ENCODE measurements at places on chromosomes 11 and 22.

GRCh38 chr22:28441720-28442263, 237.8 kb downstream of the TTC28 start:
- DNase-seq: no peak

GRCh38 chr11:57458410-57459163, 1.7 kb upstream of the RTN4RL2 start:
- peak; percentile 47 for DNase-seq

DNA sequence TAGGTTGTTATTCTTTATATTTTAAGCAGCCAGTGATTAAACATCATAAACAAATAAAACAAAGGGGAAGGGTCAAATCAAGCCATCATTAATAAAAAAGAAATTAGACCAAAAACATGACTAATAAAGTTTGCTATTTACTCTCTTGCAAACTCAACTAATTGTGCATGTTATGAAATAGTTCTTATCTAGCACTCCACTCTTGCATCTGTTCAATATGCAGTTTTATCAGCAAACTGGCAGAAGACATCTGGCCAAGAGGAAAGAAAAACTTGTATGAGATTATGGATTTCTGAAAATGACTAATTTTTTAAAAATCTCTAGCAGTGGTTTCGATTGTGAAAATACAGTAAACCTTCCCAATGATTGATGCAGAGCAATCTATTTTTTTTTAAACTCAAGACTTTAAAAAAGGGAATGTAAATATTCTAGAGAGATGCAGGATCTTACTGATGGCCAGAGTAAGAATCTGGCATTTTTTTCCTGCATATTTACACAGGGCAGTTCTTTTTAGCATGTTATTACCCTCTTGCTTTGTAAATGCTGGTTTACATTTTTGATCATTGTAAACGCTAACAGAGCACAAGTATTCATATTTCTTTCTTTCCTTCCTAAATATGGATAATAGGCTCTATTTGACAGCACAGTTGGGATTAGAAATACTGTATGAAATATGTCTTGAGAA, 83.3 kb downstream of the GRIA4 start:
- DNase-seq: no peak

DNA sequence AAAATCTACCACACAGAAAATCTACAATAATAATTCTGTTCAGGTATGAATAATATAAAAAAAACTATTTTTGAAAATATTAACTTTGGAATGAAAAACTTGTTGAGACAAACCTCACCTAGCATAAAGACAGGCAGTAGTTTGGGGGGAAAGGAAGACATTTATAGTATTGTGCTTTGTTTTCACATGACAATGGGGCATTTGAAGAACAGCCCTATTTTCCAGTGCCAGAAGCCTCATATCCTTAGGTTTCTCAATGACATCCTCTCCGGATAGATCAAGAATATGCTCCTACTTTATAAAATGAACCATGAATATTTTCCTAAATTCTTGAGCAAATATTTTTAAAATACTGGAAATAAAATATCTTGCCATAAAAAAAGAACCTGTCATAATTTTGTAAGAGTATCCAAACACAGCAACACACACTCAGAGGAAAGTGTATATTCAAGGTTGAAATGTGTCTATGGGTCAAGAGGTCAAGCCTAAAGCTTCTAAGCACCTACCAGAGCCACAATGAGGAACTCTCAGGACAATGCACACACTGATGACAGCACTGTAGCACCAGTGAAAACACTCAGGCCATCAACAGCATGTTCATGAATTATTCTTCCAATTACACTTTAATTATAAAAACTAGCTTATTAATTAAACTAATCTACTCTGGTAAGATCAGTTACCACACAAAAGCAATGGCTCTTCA, 68.7 kb downstream of the MRTFA start:
- no peak for DNase-seq

GRCh38 chr11:122597511-122597910, 58.0 kb upstream of the UBASH3B start:
- DNase-seq: no peak

DNA sequence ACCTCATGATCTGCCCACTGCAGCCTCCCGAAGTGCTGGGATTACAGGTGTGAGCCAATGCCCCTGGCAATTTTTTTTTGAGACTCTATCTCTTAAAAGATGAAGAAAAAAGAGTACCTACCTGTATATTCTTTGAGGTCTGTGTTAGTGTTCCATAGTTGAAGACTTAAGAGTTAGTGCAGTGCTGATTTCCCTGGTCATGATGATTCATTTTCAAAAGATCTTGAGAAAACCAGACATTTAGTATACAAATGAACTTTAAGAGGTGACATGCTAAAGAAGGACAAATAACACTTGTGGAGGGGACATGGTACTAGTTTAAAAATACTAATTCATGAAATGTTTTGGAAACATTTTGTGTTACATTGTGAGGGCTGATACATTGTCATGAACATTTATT, 17.7 kb downstream of the CBL start:
- no peak for DNase-seq

DNA sequence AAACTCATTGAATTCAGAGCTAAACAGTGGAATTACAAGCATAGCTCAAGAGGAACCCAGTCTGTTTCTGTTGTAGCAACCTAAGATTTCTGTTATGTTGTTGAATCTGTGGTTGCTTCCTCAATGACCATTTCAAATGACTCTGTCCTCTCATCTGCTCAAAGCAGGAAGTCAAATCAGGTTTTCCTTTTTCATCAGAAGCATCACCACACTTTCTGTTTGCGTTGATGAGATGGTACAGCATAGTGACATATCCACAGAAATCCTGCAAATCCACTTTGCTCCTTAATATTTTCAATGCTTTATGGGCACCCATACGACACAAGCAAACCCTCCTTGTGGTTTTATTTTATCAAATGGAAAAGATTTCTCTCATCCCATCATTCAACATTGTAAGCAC, 12.6 kb upstream of the UCP2 start:
- no peak for DNase-seq

GRCh38 chr11:72327606-72328005, 83.6 kb upstream of the PHOX2A start:
- DNase-seq: no peak

DNA sequence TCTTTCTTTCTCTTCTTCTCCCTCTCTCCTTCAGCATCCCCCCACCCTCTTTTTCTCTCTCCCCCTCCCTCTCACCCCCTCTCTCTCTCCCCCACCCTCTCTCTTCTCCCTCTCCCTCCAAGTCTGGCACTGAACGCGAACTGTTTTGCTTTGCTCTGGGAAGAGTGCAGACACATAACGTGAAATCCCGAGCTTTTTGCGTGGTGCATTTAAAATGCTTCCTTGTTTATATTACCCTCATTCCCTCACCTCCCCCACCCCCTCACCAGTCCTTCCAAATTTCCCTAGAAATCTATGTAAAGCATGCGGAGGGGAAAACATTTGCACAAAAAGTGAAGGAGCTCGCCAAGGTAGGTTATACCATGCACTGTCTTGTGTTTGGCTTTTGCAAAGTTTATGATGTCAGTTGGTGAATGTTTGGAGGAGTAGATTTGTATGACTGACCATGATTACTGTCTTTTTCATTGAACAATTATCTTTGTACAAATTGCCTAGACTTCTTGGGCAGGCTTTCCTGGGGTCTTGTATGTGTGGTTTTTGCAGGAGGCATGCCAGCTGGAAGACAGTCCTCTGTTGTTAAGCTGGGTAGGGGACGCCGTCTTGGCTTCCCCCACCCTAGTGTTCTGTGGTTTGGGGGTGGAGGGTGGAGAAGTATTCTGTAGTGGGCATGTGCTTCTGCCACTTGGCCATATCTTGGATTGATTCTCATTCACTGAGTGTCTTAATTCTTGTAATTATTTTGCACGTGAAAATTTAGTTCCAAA, 123.7 kb upstream of the HSD17B12 start:
- DNase-seq: no peak

DNA sequence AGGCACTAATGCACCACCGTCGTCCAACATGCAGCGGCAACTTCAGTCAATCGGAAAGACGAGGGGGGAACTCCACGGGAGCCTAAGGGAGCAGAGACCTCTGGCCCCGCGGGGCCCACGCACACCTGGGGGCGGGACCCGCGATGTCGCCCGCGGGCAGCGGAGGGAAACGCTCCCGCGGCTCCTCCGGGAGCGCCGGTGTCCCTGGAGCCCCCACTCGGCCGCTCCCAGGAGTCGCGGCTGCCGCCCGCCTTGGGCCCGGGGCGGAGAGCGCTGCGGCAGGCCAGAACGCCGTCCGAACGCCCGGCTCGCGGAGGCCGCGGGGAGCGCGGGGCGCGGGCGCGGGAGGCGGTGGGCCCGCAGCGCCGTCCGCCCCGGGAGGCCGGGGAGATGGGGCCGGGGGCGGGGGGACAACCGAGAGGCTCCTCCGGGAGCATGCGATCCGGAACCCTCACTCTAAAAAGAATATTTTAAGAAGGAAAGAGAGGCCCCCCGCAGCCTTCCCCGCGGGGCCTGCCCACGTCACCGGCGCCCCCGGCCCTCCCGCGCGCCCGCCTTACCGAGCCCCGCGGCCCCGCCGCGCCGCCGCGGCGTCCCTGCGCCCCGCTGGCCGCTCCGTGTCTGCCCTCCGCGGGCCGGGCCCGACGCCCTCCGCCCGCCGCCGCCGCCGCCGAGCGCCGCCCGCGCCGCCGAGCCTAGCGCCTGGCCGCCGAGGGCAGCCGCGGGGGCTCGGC, 86.6 kb upstream of the ARHGAP32 start:
- no peak for DNase-seq

DNA sequence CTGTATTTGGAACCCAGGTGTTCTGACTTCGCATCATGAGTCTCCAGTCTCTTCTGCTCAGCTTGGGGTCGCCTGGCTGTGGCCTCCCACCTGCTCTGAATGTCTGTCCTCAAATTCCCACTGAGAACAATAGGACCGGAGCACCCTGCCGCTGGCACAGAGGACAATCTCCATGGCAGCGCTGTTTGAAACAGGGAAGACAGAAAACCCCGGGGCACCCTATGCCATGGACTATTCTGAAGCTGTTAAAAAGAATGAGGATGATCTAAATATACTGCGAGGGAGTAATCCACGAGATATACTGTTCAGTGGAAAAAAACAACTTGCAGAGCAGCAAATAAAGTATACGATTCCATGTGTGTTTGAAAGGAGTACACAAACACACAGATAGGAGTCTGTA, 415.6 kb upstream of the NARS2 start:
- no peak for DNase-seq

GRCh38 chr11:87444993-87445392, 407.3 kb downstream of the TMEM135 start:
- DNase-seq: no peak

DNA sequence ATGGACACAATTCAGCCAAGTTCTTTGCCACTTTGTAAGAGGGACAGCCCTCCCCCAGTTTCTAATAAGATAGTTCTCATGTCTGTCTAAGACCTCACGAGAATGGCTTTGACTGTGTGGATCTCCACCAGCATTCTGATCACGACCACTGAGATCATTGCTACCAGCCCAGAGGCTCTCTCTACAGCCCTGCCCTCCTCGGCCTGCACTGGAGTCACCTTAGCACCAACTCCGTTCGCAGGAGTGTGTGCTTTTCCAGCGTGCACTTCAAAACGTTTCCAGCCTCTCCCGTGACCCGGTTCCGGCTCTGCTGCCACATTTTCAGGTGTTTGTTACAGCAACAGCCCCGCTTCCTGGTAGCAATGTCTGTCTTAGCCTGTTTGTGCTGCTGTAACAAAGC, 26.2 kb downstream of the TSPAN32 start:
- no peak for DNase-seq

- DNase-seq: no peak
Measured at GRCh38 chr11:65593518-65594414, 1.8 kb downstream of the KCNK7 start.

DNA sequence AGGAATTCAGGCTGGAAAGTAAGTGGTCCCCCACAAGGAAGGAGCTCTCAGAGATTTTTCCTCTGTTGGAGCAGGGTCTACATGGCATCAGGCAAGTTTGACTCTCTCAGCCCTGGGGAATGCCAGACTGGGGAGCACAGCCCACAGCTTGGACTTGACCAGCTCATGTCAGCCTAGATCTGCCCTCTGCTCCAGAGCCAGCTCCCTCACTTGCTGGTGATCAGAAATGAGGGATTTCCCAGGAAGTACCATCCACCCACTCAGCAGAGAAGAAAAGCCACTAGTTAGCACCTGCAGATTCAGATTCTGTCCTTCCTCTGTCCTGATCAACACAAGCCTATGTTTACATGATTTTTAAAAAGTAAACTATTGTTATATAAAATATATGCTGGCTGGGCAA, 13.0 kb downstream of the TALDO1 start:
- no peak for DNase-seq

DNA sequence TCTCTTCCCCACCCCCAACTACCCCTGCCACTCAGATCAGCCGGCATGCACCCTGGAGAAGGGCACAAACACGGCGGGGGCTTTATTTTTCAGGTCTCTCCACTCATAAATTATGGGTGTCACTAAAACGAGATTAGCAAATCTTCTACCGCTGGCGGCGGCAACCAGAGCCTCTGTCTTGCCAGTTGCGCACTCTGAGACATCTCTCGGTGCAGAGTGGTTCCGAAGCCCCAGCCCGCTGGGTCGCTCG, 125.3 kb upstream of the C11orf58 start:
- no peak for DNase-seq

- no peak for DNase-seq
Measured at GRCh38 chr11:124481365-124482323, 36.1 kb upstream of the OR8B8 start.

DNA sequence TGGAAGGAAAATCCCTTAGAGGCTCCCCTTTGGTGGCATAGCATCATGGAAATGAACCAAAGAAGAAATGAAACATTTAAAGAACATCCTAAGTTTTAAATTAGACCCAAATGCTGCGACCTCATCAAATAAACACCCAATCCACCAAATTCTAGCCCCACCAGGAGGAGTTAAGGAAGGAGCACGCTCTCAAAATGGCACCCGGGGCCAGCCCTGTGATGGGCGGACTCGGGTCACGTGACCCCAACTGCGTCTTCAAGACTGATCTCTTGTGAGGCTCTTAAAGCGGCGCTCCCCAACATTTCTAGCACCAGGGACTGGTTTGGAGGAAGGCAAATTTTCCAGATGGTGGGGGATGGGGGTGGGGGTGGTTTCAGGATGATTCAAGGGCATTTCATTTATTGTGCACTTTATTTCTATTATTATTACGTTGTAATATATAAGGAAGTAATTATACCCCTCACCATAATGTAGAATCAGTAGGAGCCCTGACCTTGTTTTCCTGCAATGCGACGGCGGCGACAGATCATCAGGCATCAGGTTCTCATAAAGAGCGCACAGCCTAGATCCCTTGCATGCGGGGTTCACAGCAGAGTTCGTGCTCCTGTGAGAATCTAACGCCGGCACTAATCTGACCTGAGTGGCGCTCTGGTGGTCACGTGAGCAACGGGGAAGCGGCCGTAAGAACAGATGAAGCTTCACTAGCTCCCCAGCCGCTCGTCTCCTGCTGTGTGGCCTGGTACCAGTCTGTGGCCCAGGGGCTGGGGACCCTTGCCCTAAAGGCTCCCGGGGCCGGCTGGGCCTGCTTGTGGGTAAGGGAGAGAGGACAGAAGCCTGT, 90.6 kb upstream of the SLC22A12 start:
- no peak for DNase-seq

All from stimulated activated CD4-positive, alpha-beta T cell treated with anti-CD3 and anti-CD28 coated beads, Interleukin-1b, Interleukin-23, amount 100 ng/mL, for 1 hour (primary cell).